ENCODE measurements at places on chromosomes 12 and 14. TPM values are rescaled to one million over a fixed set of nuclear protein-coding genes. Genes with fewer than 3 reads are reported as not detected.

Gene KRT78
- total RNA-seq, result not detected

Gene PDE3A
- total RNA-seq, result 2.2 TPM

Gene SOCS4
- 8.2 TPM for total RNA-seq

Gene ADGRD1
- 0.57 TPM for total RNA-seq

Gene REM2
- total RNA-seq, result 0.31 TPM

Gene SLC25A21
- total RNA-seq, result 1.6 TPM

Gene B4GALNT3
- 0.47 TPM for total RNA-seq

All from A549 treated with CpdA at 1 μM for 4 hours (cell line).